ENCODE measurements at places on chromosomes 16 and 17.

DNA sequence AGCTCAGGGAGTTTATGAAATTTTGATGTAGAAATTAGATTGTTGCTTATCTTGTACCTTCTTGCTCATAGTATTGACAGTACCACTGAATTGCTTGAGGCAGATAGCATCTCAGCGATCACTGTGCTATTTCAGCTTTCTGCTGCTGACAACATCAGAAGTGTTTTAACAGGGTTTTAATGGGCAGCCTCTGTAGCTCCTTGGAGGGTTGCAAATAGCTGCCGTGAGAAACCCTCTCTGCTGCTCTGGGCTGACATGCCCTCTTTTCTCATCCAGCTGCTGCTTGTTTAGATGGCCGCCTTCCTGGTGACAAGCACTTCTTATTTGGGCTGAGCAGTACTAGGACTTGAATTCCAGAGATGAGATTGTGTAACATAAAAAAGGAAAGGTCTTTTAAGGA, 180.2 kb upstream of the TBX2 start:
- no peak for DNase-seq

DNA sequence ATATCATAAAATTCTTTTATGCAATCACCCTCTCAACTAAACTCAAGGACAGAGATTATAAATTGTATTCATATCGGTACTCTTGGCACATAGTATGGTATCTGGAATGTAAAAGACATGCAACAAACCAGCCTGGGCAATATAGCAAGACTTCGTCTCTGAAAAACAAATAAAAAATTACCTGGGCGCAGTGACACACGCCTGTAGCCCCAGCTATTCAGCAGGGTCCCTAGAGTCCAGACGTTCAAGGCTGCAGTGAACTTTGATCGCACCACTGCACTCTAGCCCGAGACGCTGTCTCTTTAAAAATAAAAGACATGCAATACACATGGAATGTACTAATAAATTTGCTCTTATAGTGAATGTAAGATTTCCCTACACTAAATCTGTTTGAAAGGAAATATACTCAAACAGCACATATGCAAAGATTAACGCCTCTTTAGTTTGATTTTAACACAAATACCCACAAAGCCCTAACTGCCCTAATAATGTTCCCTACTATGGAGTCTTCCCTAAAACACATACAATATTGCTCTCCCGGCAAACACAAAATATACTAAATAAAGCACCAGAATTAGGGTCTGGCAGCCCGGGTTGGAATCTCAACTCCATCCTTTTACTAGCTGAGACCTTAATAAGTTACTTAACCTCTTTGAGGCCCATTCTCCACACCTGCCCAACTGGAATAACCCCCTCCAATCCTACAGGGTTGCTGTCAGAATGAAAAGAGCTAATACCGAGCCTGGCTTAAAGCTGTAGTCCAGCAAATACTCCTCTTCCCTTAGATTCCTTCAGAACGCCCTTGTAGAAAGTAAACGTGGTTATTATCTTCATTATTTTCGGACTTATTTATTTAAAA, 1.2 kb downstream of the ABCA5 start:
- peak; percentile 47 for DNase-seq

DNA sequence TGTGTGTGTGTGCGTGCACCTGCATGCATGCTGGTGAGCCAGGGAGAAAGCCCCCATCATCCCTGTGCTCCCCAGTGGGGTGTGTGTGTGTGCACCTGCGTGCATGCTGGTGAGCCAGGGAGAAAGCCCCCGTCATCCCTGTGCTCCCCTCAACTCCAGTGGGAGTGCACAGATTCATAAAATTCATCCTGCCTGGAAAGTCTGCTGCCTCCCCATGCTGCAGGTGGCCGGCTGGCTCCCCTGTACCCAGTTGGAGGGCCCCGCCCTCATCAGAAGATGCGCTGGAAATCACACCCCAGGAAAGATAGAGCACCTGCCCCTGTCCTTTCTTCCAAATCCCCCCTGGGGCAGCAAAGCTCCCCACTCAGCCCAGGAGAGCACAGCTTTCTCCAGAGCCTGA, 84.8 kb upstream of the DOC2B start:
- no peak for DNase-seq

GRCh38 chr16:85173146-85173980, 61.1 kb upstream of the CIBAR2 start:
- no peak for DNase-seq

DNA sequence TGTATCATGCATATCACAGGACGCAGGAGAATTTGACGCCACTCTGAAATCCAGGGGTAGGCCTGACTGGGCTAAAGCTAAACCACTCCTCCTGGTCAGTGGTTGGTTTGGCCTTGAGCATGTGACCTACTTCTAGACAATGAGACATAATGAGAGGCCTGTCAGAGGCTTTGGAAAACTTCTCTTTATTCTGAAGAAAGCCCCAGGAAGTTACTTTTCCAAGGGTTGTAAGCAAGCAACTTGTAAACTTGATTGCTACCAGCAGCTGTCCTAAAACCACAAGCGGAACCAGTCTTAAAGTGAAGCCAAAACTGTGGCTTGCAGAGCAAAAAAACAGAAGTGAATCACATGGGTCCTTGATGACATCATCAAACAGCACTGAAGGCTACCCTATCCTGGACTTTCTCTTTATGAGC, 138.2 kb upstream of the COX10 start:
- DNase-seq: no peak

DNA sequence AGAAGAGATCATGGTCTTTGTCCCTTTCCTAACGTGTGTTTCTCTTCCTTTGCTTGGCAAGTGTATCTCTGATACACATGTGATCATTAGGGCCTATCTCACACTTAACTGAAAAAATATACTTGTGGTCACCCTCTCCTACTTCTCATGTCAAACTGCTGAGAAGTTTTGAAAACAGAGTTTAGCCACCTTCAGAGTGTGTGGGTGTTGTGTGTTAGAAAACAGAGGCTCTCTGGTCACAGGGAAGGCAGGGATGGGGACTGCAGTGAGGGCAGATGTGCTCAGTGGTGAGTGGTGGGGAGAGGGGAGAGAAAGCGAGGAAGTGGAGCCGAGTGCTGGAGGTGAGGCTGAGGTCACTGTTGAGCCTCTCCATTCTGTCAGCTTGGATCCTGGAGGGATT, 29.4 kb downstream of the GRB7 start:
- DNase-seq: no peak

DNA sequence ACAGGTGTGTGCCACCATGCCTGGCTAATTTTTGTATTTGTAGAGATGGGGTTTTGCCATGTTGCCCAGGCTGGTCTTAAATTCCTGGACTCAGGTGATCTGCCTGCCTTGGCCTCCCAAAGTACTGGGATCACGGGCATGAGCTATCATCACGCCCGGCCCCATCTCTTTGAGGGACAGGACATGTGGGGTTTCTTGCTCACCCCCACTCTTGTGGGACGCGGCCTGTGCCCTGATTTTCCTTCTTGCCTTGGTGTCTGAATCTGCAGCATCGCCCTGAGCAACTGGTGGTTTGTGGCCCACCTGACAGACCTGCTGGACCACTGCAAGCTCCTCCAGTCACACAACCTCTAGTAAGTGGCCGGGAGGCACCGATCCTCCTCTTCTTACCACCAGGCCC, 25.6 kb downstream of the NUP85 start:
- DNase-seq: no peak

GRCh38 chr17:74883241-74883745, 10.1 kb downstream of the FADS6 start:
- DNase-seq: no peak

- DNase-seq: no peak
Observed at GRCh38 chr16:78195797-78196196, 96.3 kb downstream of the WWOX start.

GRCh38 chr17:44105483-44105882, 18.0 kb downstream of the HDAC5 start:
- DNase-seq: no peak

DNA sequence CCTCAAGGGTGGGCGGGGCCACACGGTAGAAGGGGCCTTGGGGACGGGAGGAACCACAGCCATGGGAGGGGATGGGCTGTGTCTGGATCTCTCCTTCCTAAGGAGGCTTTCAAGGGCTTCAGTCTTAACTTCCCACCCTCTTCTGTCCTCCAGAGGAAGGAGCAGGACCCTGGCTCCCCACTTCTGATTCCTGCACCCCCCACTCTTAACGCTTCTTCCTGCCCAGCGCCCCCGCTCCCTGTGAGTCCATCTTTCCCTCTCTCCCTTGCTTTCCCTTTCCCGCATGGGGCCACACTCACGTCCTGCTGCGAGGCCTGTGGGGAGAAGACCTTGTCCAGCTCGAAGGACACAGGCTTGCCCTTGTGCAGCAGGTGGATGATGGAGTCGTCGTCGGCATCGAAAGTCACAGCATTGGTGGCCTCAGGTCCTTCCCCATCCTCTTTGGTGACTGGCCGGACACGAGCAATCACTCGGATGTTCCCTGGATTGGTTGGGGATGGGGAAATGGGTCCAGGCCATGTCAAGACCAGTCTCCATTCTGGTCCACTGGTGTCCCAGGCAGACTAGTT, 29.7 kb downstream of the KATNB1 start:
- DNase-seq: no peak

DNA sequence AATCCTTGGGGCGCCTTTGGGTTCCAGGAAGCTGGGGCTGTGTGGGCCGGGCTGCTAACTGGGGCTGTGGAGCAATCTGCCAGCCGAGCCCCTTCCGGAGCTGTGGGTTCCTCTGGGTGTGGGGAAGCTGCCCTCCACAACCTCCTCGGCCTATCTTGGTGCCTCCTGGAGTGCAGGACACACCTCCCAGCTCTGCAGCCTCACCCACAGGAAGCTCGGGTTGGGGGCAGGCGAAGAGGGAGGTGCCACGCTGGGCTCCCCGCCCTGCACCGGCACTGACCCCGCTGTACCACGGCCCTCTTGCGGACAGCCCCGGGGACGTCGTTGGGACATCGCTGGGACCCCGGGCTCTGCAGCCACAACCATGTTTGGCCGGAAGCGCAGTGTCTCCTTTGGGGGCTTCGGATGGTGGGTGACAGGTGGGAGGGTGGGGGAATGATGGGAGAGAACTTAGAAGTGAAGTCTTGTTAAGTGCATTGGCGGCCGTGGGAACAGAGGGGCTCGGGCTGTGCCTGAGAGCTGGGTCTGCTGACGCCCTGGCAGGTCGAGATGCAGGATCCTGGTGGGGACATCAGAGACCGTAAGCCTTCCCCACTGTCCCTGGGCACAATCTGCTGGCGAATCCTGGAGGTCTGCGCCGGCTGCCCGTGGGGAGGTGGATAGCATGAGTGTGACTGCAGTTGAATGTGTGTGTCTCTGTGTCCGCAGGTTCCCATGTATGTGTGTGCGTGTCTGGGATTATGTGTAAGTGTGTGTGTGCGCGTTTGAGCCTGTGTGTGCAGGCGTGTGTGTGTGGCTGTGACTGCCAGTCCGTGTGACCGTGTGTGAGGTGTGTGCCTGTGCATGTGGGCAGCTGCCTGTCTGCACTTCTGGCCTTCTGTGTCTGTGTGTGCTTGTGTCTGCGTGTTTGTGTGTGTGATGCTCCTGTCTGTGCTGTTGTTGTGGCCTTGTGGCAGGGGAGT, at the start of gene RAP1GAP2:
RAP1GAP2 (plus strand) TSS at position 275 of the 962 bp plus-strand sequence; CDS start at position 365, 90 bp downstream.
- no peak for DNase-seq

DNA sequence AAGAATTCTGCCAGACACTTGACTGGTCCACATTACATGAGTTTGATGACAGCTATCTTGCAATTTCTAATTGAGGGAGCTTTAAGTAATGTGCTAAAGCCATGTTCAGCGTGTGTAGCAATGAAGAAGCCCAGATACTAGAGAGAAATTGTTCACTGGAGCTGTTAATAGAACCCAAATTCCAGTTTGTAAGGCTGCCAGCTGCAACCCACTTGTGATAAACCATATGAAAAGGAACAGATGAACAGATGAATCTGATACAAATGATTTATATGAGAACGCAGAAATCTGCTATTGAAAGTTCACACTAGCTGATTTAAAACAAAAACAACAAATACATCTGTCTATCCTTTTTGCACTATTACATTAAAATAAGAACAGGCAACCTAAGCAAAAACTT, 6.2 kb downstream of the NACA2 start:
- DNase-seq: peak; percentile 83

DNA sequence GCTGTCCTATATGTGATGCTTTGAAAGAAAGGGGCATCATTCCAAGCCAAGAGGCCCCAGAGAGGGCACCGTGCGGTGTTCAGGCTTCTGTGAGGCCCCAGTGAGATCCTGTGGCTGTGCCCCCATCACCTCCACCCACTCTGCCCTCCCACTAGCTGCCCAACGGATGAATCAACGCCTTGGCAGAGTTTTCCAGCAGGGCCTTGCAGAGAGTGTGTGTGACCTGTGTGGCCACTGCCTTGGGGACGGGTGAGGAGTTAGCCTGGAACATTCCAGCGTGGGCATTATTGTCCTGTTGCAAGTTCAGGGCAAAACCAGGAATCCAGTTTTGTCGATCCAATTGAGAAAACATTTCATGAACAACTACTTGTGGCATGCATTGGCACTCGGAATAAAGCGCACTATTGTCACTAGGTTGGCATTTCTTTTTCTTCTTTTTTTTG, 53.7 kb downstream of the SF3B3 start:
- no peak for DNase-seq

GRCh38 chr16:15751940-15752339, 101.9 kb downstream of the NDE1 start:
- no peak for DNase-seq

- no peak for DNase-seq
Observed at GRCh38 chr16:1825864-1826690, 548 bp downstream of the HAGH start.

- no peak for DNase-seq
Observed at GRCh38 chr17:55171634-55172328, 93.0 kb upstream of the HLF start.

DNA sequence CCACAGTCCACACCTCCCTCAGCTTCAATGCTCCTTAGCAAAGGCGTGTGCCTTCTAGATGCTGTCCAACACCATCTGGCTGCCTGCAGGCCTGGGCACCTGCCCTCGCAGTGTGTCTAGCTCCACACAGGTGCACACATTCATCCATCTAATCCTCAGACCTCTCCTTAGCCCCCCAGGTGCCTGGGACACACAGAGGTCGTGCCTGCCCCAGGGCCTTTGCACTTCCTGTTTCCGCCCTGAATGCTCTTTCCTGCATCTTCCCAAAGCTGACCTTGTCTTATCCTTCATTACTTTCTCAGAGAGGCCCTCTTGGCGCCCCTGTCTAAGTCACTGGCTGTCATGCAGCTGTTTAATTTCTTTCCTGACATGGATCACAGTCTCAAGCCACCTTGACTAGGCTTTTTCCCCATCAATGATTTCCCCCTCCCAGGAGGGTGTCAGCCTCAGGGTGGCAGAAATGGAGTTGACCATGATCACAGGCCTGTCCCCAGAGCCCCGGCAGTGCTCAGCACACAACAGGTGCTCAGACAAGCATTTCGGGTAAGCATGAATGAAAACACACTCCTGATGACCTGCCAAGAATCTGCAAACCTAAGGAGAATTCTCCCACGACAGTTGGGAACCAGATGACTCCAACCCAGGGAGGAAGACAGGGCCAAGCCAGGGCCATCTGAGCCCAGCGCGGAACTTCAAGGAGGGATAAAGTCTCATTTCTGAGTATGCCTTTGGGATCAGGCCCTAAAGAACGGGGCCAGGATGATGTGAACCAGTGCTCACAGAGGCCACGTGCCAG, 76.3 kb downstream of the LITAF start:
- DNase-seq: no peak

GRCh38 chr17:75344666-75345065, 55.4 kb upstream of the SLC25A19 start:
- DNase-seq: peak; percentile 20

Data from NCI-H1694 treated with DMSO at 0.1 percent for 48 hours (cell line).